EL (cell line): ENCODE measurements at places on chromosomes 16 and 17.

DNA sequence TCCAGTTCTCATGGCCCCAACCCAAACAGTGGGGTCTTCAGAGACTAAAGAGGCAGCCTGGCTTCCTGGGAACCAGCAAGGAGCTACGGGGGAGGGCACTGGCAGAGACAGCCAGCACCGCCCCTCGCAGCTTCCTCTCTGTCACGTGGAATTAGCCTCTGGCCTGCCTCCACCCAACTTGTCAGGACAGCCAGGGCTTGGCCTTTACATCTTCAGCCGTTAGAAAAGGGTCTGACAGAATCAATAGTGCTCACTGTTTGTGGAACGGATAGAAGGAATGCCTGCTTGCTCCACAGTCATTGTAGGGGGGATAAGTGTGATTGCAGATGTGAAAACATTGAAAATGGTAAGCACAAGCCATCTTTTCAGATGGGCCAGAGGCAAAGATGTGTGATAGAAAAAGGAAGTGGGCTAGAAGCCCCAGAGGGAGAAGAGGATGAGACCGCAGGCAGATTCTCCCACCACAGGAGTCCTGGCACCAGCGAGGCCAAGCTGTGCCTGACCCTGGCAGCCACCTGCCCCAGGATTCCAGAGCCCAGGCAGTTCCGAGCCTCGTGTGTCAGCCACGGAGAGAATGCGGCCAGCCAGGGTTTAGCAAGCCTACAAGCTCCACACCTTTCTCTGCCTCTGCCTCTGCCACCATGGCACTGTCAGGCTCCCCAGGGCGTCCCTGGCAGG lies 18.6 kb downstream of the GRIN2C start:
- peak; percentile 40 for DNase-seq

DNA sequence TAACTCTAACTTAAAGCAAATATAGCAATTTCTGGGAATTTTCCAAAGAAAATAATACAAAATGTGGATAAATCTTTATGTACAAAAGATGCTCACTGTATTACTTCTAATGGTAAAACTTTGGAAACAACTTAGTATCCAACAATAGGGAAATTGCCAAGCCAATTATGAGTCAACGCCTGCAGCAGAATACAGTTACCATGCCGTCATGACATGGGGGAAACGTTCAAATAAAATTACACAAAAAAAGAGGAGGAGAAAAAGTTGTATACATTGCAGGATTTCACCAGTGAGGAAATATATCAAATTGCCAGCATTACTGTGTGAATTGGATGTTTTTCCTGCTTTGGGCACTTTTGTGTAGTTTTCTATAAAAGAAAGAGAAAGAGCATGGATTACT lies 469.6 kb downstream of the SOX9 start:
- DNase-seq, result peak; percentile 68

- no peak for DNase-seq
These were observed 8.2 kb upstream of the MARCHF10 start for GRCh38 chr17:62816282-62816839.

- DNase-seq, result no peak
These were observed 154.2 kb downstream of the PITPNC1 start for GRCh38 chr17:67531291-67531690.

DNA sequence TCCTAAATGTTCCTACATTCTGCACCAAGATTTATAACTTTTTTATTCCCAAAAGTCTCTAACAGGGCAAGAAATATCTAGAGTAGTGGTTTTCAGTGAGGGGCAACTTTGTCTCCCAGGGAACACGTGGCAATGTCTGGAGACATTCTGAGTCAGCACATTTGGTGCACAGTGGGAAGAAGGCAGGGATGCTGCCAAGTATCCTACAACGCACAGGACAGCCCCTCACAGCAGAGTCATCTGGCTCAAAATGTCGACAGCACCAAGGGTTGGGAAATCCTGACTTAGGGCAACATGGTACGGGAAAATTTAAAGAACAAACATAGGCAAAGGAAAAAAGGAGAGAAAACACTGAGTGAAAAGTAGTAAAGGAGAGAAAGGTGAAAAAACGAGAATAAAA lies 61.8 kb downstream of the SMG6 start:
- DNase-seq, result peak; percentile 44

DNA sequence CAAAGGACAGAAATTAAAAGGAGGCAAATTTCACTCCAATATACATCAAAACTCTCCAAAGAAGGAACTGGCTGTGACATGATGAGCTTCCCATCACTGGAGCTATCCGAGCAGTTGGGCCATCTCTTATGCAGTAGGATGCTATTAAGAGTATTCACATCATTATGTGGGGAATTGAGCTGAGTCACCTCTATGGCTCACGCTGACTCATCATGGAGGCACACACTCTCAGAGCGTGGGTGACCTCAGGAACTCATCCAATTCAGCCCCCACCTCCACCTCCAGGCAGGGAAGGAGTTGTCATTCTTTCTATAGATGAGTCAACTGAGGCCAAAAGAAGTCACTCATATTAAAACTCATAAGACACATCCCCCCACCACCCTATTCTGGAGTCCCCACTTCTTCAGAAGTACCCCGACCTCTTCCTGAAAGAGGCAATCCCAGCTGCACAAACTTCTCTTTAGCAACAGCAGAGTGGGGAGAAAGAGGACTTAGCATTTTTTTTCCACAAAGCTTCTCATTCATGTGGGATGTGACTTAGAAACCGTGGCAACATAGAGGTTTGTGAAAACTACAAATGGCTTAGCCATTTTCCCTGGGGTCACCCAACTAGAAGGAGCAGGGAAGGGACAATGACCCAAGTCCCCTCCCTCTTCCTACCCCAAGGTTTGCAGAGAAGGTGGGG lies 32.5 kb downstream of the ABCC12 start:
- DNase-seq, result peak; percentile 99

DNA sequence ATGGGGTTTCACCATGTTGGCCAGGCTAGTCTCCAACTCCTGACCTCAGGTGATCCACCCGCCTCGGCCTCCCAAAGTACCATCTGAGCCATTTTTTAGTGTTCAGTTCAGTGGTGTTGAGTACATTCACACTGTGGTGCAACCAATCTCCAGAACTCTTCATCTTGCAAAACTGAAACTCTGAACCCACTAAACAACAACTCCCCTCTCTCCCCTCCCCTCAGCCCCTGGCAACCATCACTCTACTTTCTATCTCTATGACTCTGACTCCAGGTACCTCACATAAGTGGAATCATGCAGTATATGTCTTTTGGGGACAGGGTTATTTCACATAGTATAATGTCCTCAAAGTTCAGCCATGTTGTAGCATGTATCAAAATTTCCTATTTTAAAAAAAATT lies 18.7 kb upstream of the MAPK3 start:
- DNase-seq, result no peak

GRCh38 chr16:12793120-12793864 lies 10.4 kb downstream of the CPPED1 start:
- DNase-seq, result no peak

GRCh38 chr17:74866198-74866835 lies 6.5 kb downstream of the FDXR start:
- no peak for DNase-seq

DNA sequence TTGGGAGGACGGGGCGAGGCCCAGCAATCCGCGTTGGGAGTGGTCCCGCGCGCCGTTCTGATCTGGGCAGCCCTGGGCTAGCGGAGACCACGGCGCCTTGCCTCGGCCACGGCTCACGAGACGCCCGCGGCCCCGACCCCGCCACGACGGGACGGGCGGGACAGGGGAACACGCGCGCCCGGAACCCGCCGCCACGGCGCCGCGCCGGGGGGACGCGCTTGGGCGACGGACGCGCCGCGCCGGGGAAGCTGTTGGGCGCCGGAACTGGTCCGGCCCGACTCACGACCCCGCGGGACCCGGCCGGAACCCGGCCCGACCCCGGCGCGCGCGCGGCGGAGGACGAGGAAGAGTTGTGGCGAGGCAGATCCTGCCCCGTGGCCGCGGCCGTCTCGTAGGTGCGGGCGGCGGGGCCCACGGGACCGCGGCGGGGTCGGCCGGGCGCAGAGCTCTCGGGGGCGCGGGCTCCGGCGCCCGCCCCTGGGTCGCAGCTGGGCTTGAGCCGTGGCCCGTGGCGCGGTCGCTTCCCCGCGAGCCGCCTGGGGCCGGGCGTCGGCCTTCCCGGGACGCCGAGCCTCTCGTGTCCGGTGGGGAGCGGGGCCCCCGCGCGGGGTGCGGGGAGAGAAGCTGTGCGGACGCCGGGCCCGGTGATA lies at the start of gene ACSF3:
Gene ACSF3, plus strand, starts transcription at position 251 of the 650 bp plus-strand sequence. CDS start 6,830 bp downstream, outside the sequence.
- DNase-seq, result peak; percentile 55

- no peak for DNase-seq
These were observed 102.0 kb upstream of the HAS3 start for GRCh38 chr16:69003500-69003899.

- DNase-seq, result no peak
These were observed 25.3 kb upstream of the SEC14L1 start for GRCh38 chr17:77115510-77115909.

DNA sequence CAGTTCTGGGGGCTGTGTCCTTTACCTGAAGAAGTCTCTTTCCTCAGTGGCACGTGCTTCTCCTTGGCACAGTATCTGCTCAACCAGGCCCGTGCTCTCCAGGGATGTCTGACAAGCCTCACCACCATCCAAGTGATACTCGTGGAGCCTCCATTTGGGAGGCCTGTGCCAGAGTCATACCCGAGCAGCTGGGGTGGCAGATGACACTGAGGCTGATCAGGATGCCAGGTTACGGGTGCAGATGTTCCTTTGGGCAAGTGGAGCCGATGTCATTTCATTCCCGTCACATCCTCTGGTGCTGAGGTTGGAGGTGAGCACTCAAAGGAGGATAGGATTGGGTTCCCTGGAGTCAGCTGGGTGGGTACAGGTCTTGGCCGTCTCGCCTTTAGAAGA lies 87.2 kb downstream of the KSR1 start:
- DNase-seq, result no peak

- no peak for DNase-seq
These were observed 2.1 kb downstream of the RAB40C start for GRCh38 chr16:591892-592517.

DNA sequence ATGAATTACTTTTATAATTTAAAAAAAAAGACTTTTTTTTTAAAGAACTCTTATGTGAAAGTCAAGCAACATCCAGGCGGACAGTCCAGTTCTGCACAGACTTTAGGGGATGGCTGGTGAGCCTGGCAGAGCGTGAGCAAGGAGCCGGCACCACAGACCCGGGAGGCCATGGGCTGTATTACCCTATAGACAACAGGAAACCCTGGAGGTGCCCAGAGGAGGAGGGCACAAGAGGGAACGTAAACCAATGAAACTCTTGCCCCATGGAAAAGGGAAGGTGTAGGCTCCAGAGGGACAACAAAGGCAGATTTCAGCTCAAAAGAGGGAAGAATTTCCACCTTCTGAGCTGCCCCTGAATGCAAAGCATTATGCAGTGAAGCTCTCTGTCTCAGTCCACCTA lies 25.5 kb upstream of the RPH3AL start:
- DNase-seq, result no peak

DNA sequence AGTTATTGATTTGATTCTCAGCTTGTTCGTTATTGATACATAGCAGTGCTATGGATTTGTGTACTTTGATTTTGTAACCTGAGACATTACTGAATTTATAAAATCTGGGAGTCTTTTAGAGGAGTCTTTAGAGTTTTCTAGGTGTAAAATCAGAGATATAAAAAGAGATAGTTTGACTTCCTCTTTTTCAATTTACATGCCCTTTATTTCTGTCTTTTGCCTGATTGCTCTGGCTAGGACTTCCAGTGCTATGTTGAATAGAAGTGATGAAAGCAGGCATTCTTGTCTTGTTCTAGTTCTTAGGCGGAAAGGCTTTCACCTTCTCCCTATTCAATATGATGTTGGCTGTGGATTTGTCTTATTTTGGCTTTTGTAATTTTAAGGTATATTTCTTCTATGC lies 106.2 kb downstream of the PHKB start:
- DNase-seq, result no peak

DNA sequence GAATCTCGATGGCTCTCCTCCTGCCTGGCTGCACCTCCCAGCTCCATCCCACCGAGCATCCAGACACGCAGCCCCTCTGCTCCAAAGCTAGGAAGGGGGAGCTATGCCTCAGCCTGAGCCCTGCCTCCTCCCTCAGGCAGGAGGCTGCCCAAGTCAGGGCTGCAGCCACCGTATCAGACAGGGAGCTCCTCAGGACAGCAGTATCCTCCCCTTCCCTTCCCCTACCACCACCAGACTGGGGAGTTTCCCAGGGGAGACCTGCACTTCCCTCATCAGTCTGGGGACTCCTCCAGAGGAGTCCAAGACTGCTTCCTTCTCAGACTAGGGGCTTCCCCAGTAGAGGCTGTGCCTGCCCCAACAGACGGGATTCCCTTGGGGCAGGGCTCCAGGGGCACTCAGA lies 17.5 kb downstream of the TMEM132E start:
- no peak for DNase-seq

GRCh38 chr16:88458039-88458772 lies 5.1 kb downstream of the ZFPM1 start:
- no peak for DNase-seq

DNA sequence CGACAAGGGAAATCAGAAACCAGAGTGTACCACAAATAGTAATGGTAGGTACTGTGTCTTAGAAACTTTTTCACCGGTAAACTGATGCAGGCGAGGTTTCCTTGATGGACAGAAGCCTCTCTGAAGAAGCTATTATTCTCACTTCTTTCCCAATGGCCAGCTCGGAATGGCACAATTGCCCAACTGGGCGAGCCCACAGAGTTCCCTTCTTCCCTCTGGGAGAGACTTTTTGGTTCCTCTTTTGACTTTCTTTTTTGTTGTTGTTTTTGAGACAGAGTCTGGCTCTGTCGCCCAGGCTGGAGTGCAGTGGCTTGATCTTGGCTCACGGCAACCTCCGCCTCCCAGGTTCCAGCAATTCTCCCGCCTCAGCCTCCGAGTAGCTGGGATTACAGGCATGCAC lies 16.9 kb downstream of the SLC43A2 start:
- no peak for DNase-seq

DNA sequence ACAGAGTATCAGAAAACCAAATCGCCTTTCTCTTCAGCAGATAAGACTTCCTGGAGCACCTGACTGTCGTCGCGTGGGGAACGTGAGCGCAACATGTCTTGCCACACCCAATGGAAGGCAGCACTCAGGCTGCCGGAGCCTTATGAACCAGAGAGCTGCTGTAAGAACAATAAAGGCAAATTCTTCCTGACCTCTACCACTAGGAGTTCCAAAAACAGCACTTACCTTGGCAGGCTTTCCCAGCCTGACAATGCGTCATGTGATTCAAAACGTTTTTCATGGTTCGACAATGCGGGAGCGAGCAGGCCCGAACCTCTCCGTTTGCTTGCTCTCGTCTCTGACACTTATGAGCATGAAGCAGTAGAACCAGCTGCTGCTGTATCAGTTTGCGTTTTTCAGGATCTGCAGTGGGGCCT lies 75.8 kb upstream of the TRAP1 start:
- no peak for DNase-seq

DNA sequence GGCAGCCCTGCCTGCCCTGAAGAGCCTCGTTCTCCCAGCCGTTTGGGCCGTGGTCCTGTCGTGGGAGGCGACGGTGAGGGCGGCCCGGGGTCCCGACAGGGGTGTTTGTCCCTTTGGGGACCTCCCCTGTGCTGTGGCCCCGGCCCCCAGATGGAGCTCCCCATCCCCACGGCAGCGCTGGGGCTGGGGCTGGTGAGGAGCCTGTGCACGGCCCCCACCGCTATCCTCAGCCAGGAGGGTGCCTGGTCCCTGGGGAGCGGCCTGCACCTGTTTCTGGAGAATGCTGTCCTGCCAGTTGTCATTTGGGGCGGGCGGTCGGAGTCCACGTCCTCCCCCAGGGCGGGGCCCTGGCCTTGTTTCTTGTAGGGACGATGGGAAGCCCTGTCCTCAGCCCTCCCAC lies 6.6 kb downstream of the CAPN15 start:
- no peak for DNase-seq

- DNase-seq, result peak; percentile 45
These were observed 12.1 kb downstream of the ZZEF1 start for GRCh38 chr17:4130715-4131114.

- no peak for DNase-seq
These were observed 39.4 kb downstream of the LITAF start for GRCh38 chr16:11547118-11547916.
